ENCODE measurements at places on chromosomes 3 and 15.
A peak's percentile ranks its signal among the peaks of the same experiment; 100 is the strongest.

DNA sequence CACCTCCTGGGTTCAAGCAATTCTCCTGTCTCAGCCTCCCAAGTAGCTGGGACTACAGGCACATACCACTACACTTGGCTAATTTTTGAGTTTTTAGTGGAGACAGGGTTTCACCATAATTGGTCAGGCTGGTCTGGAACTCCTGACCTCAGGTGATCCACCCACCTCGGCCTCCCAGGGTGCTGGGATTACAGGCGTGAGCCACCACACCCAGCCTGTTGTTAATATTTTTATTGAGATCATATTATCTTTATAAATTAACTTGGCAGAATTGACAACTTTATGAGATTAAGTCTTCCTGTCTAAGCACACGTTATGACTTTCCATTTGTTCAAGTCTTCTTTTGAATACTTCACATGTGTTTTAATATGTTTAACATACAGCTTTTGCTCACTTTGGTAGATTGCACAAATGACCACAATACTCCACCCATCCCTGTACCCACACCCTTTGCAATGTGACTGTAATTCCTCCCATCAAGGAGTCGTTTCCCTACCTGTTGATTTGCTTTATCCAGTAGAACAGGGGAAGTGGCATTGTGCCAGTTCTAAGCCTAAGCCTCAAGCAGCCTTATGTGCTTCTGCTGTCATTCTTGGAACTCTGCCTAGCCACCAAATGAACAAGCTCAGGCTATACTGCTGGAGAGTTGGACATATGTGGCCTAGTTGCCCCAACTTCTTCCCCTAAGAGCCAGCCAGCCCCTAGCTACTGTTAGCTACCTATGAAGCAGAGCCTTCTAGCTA lies 8.2 kb downstream of the XYLB start:
- no peak for DNase-seq

GRCh38 chr3:32951410-32951811 lies at the start of gene CCR4:
Gene CCR4, plus strand, starts transcription at chr3:32951644. Its CDS starts 1,779 bp downstream, at chr3:32953423.
- DNase-seq: peak; percentile 39

- DNase-seq: no peak
Observed at GRCh38 chr3:81199587-81199986, 561.9 kb downstream of the GBE1 start.

DNA sequence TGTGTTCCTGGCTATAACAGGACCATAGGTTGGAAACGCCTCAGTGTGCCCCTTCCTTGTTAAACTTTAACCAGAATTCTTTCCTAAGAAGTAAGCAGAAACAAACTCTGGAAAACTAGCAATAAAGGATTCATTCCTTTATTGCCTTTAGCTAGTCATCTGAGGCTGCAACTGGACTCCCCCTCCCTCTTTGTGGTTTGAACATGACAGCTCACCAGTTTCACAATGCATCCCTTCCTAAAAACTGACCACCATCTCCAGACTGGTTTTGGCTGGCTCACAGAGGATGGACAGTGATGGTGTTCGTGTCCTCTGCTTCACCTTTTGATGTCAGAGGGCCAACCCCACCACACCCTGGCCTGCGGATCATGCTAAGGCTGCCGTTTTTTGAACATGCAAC lies 27.9 kb upstream of the TGFBR2 start:
- no peak for DNase-seq

- no peak for DNase-seq
Observed at GRCh38 chr3:194617827-194618226, 15.4 kb downstream of the TMEM44 start.

- DNase-seq: no peak
Observed at GRCh38 chr3:37608061-37608702, 253.5 kb upstream of the CTDSPL start.

DNA sequence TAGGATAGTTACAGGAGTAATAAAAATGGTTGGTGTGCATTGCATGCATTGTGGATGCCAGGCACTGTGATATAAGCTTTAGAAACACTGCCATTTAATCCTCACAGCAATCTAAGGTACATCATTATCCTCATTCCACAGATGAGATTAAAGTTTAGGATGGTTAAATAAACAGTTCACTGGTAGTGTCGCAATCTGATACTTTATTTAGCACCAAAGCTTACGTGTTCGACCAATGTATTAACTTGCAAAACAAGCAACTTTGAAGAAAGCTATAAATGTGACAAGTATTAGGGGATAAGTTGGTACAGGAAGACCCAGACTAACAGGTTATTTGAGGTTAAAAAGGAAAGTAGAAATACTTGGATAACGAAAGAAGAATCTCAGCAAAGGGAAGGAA lies 150.5 kb upstream of the ZNF385D start:
- no peak for DNase-seq

DNA sequence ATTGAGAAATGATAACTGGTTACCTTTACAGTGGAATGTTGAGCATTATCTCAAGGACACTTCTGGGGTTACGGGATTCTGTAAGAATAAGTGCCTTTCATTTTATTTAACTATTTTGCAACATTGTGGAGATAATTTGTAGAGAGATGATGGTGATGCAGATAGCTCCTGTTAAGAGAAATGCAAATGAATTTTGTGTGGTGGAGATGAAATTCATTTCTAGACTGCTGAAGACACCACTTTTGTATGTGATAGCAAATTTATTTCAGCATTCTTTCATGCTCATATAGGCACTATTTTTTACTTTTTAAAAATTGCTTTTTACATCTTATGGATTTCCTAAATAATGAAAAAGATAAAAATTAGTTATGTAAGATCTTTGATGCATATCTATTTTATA lies 463.3 kb upstream of the CBLB start:
- DNase-seq: no peak

All from activated T-cell treated with anti-CD3 and anti-CD28 coated beads for 4 hours (primary cell).